ENCODE measurements at places on chromosomes 1 and 21.

DNA sequence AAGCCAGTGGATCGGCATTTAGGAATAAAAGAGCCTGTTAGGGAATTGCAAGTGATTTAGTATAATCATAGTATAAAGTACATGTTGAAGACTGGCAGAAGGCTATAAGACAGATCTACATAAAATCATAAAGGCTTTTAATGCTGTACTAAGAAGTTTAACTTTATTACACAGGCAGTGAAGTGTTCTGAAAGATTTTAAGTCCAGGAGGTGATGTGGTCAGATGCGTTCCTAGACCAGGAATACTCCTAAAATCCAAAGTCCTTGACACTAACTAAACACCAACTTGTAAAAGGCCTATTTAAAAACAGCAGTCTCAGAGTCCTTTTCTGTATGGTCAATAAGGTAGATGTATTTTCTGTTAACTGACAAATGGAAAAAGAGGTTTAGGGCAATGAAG is 57.0 kb downstream of the KIFAP3 start:
- DNase-seq = no peak

GRCh38 chr1:61776091-61776490 is 33.8 kb downstream of the PATJ start:
- DNase-seq = no peak

GRCh38 chr1:235160383-235160956 is 580 bp downstream of the RBM34 start:
- peak; percentile 61 for DNase-seq

- no peak for DNase-seq
Measured at GRCh38 chr1:112702067-112702395, 4.9 kb downstream of the RHOC start.

- DNase-seq = no peak
Measured at GRCh38 chr1:5704561-5705514, 287.4 kb downstream of the NPHP4 start.

- DNase-seq = no peak
Measured at GRCh38 chr21:24027396-24027795, 1579.9 kb downstream of the MRPL39 start.
